ENCODE measurements at places on chromosomes 4 and X.

DNA sequence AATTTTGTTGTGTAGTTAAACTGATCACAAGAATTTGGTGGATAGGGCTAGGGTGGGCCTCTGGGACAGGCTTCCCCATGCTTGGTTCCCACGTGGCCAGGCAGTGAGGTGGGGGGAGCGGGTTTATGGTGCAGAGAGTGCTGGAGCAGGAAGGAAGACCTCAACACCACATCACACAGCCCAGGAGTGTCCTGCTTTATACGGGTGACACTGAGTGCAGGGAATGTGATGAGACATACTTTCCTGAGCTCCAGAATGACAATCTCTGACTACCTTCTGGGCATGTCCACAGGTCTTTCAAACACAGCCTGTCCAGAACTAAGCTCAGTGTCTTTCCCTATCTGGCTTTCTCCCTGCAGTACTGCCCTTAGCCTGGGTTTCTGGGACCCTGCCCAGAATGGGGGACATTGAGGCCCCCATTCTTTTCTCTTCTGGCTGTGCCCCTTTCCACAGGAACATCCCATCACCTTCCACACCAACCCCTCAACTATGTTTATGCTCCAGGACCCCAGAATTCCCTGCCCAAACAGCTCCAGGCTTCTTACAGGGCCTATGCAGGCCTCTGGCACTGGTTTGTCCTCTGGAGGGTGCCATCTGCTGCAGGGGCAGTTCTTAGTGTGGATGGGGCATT lies 36.5 kb upstream of the RASL11B start:
- no peak for DNase-seq

DNA sequence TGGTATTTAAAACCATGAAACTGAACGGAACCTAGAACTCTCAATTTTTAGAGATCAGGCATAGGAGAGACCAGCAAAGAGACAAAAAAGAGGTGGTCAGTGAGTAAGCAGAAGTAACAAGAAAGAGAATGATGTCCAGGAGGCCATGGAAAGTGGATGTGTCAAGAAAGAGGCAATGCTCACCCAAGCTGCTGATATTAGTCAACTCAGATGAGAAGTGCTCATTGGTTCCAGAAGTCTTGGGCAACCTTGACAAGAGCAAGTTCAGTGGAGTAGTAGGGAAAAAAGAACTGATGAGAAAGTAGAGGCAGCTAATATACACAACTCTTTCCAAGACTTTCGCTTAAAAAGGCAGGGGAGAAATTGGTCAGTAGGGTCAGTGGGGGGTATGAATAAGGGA lies 23.0 kb upstream of the CCDC149 start:
- no peak for DNase-seq

DNA sequence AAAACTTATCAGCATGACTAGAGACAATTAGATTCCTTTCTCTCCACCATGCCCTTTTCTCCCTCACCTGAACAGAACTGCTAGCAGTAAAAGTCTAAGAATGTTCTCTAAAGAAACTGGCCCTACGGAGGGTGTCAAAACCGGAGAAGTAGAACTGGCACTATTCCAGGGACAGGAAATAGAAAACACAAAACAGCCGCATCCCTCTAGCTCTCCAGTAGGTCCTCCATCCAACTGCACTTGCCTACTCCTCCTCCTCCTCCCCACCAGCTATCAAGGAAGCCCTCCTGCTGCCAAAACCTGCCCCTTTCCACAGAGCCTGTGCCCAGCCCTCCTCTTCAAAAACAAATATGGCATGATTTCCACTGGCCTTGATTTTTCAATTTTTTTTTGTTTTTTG lies 28.4 kb downstream of the FUNDC1 start:
- DNase-seq = no peak

- DNase-seq = peak; percentile 23
Observed at GRCh38 chrX:140141444-140142029, 176.2 kb upstream of the CXorf66 start.

DNA sequence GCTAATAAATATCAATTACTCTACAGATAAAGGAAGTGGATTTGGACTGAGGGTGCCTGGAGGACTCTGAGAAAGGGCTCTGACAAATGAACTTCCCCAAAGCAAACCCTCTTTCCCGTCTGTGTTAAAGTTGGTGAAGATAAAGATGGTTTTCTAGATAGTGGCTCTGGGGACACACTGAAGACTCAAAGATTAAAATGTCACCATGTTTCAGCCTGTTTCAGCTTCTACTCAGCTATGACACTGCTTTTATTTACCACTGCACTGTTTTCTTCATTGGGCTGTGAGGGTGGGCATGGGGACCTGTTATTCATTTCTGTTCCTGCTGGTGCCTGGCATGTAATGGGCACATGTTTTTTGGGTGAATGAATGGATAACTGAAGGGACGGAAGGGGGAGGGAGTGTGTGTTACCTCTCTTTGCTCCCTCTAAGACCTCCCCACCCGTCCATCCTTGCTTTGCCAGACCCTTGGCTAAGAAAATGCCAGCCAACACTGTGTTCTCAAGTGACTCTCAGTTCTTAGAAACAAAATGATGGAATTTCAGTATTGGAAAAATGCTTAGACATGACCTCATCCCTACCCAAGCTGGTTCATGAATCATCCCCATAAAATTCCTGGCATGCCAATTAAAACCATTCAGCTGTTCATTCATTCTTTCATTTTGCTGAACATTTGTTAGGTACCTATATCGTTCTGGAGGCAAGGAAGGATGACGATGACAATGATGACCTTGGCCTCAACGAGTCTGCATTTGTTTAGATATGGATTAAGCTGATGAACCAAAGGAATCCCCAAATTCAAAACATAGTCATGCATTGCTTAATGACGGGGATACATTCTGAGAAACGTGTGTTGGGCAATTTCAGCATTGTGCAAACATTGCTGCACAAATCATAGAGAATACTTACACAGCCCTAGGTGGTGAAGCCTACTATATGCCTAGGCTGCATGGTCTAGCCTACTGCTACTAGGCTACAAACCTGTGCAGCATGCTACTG lies 13.4 kb upstream of the STK32B start:
- peak; percentile 91 for DNase-seq

DNA sequence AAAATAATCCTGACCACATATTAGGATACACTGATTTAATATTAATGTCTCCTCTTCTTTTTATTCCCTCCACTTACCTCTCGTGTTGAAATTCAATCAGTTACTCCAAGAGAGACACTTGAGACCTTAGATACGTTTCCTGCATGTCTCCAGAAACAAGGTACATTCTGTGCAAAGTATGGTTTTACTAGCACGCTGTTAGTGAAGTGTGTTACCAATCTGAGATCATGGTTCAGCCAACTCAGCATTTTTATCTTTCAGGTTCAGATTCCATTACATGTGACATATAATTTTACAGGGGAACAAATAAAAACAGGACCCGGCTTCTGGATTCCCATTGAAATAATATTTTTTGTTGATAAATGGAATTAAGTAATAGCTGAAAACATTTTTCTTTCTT lies 32.2 kb downstream of the PDLIM5 start:
- DNase-seq = no peak

DNA sequence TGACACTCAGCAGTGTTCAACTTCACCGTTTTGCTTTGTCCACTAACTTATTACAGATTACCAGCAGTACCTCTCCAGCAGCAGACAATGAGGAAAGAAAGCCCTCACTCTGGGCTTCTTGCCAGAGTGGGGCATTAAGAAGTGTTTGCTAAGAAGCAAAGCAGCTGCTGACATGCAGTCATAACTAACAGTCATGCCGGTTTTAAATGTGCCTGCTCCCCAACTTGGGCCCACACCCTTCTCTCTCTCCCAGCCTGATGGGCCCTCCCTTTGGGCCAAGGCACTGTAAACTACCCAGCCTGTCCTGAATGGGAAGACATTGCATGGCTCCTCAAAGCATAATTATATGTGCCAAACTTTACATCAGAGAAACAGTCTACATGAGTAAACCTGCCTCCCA lies 54.6 kb upstream of the HHIP start:
- DNase-seq = peak; percentile 67

DNA sequence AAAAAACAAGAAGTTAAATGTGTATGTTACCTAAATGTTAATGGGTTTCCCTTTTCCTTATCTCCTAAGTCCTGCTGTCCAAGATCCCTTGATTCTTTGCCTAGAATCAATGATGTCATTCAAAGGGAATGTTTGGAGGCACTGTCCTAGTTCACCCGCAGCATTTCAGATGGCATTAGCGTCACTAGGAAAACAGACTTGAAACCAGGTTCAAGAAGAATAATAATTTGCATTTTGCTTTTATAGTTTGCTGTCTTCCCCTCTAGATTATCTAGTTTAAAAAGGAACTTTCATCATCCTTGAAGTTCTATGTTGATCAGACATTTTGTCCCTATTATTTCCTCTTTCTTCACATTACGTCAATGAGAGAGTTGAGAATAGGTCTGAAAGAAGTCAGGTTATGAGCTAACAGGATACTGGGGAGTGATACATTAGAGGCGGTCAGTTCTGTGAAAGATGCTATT lies 234.1 kb upstream of the PGRMC2 start:
- peak; percentile 77 for DNase-seq

DNA sequence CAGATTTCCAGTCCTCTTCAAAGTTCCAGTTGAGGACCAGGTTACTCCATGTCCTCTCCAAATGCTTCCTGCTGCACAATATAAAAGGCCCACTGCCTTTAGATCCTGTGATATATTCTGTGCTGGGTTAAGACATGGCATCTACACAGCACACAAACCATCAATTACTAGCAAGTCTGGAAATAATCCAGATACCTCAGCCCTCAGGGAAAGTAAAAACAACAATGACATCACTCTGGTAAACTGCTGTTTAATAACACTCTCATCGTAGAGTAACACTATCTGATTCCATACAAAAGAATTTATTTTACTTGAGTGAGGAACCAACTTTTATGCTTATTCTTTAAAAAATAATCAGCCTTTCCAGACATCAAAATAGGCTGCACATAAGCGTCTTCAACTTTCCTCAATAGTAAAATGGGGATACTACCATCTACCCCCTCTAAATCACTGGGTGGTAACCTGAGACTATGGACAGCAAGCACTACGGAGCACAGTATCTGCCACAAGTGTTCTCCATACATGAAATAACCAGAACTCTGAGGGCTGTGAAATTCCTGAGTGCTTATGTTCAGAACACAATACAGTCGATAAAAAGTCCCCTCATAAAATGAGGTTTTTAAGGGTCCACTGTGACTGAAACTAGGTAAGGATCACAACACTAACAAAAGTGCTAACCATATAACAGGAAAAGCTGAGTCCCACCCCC lies 53.4 kb downstream of the ABCG2 start:
- peak; percentile 81 for DNase-seq

All from A172 (cell line).